ENCODE measurements at places on chromosomes 6 and 20. TPM values are rescaled to one million over a fixed set of nuclear protein-coding genes. Genes with fewer than 3 reads are reported as not detected.

DNA sequence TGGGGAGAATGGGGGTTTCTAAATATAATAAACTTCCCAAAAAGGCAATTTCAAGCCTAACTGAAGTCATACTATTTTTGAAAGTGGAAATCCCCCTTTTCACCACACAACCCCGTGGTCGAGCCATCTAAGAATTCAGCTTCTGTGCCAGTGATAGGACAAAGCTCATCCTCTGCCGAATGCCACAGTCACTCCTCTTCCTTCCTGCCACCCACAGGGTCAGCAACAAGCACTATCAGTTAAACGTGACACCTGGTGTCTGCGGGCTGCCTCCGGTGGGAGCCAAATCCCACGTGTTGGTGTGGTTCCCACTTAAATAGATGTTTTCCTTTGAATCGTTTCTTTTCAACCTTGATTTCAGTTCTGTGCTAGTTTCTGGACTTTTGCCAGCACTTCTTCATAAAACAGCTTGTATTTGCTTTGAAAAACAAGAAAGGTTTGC lies 60.7 kb downstream of the TNFAIP3 start:
- DNase-seq, result no peak

DNA sequence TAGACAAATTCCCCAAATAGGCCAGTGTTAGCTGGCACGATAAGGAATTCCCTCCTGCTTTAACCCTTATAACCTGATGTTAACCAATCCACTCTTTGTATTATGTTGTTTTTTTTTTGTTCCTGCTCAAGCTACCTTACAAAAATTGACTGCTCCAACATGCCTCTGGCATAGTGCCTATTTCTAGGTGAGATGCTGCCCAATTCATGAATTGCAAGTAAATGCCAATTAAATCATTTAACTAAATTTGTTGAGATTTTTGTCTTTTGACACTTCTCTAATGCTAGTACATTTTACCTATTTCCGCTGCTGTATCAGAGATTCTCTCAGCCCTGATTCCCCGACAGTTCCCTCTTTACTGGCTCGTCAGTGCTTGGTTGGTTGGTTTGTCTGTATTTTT lies 66.5 kb downstream of the HECA start:
- no peak for DNase-seq

GRCh38 chr6:85472744-85473143 lies 22.9 kb downstream of the NT5E start:
- no peak for DNase-seq

GRCh38 chr6:2752477-2753109 lies 1.9 kb upstream of the MYLK4 start:
- DNase-seq, result no peak

Gene MDFI
- total RNA-seq, result 150 TPM

Gene SLC22A16
- not detected for total RNA-seq

Measured in foreskin keratinocyte (primary cell).